ENCODE measurements at places on chromosomes 2 and 18.

GRCh38 chr2:112095681-112096080 is 40.6 kb downstream of the TMEM87B start:
- DNase-seq: no peak

- no peak for DNase-seq
Measured at GRCh38 chr2:16629770-16630169, 35.9 kb downstream of the CYRIA start.

GRCh38 chr2:85525029-85525428 is 13.9 kb upstream of the MAT2A start:
- no peak for DNase-seq

- no peak for DNase-seq
Measured at GRCh38 chr18:52541056-52541455, 201.1 kb downstream of the DCC start.

GRCh38 chr2:1219901-1220573 is 193.2 kb upstream of the TPO start:
- no peak for DNase-seq

- DNase-seq: no peak
Measured at GRCh38 chr18:8912348-8913326, 189.9 kb upstream of the NDUFV2 start.

DNA sequence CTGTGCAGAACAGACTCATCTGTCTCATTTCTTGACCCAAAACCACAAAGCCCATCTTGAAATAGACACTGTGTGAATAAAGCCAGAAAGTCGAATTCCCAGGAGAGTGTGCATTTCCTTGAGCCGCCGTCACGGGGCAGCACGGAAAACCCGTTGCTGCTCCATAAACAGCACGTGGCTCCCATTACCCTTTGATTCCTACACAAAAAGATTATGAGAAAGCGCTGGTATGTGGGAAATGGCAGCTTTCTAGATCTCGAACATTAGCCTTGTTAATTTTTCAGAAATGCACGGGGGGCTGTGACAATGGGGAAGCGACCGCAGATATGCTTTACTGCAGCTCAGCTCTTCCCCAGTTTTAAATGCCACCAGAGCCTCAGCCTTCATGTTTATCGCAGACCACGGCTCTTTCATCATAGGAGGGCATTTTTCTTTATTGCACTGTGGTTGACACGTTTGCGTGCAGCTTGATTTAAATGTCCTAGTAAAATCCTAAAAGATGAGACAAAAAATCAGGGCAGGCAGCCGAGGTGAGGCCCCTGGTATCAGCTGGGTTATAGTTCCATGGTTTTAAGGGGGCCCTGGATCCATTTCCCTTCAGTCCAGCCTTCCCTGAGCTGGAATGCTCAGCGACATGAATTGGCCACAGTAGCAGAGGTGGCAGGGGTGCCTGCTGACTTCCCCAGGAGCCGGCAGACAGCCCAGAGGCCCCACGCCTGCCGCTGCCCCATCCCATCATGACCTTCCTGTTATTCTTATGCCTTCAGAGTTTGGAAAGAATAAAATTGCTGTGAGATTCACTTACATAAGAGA is 249.3 kb downstream of the NDUFA10 start:
- no peak for DNase-seq

DNA sequence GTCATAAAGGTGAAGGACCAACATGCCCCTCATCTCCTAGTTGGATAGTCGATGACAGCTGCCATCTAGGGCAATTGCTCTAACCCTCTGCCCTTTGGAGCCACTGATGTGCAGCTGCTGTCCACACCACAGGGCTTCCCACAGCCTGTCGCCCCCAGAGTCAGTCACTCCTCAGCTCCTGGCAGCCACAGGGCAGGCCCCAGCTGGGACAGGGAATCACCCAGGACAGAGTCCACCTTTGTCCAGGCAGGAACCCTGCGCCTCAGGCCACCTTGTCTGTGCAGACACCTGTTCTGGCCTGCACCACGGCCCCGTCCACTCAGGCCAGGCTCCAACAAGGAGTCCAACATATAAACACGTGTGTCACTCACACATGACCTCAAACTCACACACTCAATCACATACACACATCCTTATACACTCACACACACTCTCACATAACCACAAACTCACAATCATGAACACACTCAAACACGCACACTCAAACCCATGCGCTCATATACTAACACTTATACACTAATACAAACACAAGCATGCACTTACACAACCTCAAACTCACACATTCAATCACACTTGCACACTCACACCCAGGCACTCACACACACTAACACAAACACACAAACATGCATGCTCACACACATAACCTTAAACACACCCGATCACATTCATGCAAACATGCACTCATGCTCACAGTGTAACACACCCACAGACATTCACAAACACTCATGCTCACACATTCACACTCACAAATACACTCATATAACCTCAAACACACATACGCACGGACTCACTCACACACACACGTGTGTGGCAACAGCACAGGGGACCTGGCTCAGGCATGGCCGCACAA is 29.7 kb downstream of the HDAC4 start:
- DNase-seq: no peak

DNA sequence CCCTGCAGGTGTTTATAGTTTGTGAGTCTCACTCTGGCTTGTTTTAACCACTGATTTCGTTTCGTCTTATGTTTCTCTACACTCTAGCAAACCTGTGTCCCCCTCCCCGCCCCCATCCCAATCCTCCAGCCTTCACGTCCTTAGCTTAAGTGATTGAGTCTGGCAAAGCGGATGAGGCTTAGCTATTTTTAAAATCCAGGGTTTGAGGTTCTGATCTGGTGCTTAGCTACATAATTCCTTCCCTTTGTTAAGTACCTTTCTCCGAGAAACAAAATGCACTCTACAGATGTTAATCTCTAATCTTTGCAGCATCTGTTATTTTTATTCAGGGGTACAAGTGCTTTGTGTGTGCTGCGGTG is 7.8 kb downstream of the AGAP1 start:
- no peak for DNase-seq

- no peak for DNase-seq
Measured at GRCh38 chr2:153105829-153106578, 372.6 kb downstream of the RPRM start.

GRCh38 chr2:136027112-136027511 is 41.7 kb upstream of the DARS1 start:
- DNase-seq: no peak

DNA sequence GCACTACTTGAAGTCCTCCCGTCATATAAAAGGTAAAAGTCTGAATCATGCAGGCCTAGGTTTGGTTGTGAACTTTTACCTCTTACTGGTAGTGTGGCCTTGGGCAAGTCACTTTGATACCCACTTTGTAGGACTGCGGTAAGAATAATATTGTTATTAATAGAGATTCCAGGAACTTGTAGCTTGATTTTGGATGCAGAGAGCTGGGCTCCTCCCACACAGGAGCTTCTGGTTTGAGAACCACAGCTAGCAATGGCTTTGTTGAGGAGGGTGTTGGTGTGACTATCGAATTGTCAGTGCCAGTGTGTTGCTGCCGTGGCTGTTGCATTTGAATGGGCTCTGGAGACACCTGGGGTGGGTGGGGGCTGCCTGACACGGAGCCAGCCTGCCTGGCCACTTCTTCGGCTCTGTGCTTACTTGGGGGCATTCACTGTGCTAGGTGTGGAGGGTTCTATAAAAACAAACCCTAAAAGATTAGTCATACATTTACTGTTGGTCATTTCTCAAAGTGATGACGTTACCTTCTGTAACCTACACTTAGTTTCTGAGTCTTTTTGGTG is 38.5 kb downstream of the ASAP2 start:
- DNase-seq: no peak

DNA sequence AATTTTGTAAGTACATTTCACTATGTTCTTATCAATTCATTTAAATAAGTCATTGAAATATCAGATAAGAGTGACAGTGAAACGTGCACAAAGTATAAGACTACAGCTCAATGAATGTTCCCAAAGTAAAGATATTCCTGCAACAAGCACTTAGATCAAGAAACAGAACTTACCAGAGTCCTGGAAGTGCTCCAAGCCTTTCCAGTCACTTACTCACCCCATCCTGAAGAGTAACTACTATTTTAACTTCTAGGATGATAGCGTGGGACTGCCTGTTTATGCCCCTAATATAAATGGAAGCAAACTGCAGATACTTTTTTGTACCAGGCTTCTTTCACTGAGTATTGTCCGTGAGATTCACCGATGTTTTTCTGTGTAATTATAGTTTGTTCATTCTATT is 768.9 kb downstream of the SLC4A3 start:
- DNase-seq: no peak

- no peak for DNase-seq
Measured at GRCh38 chr18:908758-909724, 4.4 kb downstream of the ADCYAP1 start.

DNA sequence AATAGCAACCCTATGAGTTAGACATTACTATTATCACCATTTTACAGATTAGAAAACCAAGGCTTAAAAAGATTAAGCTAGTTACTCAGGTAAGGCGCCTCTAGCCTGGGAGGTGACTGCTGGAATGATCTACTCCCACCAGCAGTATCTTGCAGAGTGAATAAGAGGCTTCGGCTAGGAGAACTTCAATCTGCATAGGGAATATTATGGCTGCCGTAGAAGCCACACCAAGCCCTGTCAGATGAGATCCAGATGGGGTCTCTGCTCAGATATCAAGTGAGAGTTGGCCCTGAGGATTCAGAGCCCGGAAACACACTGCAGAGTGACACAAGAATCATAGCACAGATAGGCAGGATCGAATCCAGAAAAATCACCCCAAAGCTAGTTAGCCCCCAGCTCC is 21.5 kb upstream of the PKDCC start:
- no peak for DNase-seq

- DNase-seq: no peak
Measured at GRCh38 chr2:48006094-48006493, 99.8 kb upstream of the FBXO11 start.

- DNase-seq: no peak
Measured at GRCh38 chr2:201926067-201926466, 107.6 kb upstream of the FZD7 start.

DNA sequence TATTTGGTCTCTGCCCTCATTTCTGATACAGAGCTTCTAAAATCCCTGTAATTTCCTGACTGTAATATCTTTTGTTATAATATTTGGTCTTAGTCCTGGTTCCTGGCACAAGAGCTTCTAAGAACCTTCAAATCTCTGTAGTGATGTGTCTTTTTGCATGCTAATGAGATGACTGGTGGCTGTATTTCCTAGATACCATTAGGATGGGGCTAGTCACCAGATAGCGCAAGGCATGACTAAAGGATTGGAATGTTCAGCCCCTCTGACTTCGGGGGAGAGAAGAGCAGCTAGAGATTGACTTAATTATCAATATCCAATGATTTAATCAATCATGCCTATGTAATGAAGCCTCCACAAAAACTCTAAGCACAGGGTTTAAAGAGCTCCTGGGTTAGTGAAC is 620.8 kb upstream of the ACVR2A start:
- no peak for DNase-seq

DNA sequence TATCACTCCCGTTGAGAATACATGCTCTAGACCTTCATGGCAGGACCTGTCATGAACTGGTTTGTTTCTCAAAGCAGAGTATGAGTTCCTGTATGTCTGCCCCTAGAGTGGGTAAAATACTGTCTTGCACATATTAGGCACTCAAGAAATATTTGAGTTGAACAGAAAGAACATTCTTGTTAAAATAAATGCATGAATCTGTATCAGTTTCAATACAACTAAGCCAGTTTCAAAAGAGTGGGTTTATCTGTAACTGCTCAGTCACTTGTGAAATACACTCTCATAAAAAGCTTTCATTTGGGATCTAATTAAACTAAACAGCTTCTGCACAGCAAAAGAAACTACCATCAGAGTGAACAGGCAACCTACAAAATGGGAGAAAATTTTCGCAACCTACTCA is 69.2 kb downstream of the RFTN2 start:
- DNase-seq: no peak

GRCh38 chr2:85710687-85711577 is 16.8 kb downstream of the GNLY start:
- no peak for DNase-seq

DNA sequence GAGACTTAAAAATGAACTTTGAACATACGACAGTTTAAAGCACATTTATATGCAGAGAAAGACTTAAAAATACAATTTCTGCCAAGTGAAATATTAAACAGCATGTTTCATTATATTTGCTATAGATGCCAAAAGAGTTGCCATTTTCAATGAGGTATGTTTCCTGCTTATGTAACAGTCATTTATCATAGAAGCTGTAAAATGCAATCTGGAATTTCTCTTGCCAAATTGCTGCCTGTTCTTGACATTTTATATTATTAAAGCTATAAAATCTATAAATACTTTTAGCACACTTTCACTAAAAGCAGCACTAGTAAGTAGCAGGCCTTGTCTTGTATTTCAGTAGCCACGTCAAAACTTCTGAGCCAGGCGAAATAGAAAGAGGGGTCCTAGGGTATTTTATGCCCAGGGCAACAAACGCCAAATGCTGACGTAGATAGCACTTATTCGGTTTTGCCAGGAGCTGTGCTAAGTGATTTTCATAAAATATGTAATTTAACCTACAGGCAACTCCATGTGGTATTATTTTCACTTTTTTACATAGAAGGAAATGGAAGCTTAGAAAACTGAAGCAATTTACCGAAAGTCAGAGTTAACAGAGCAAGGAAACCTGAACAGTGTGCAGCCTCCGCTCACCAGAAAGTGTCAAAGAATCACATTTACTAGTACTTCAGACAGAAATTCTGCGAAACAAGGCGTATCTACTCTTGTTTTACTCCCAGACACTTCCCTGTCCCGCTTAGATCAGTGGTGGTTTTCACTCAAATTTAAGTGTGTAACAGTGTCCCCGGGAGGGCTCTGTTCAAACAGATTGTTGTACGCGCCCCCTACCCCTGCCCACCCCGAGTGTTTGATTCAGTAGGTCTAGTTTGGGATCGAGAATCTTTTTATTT is 1.2 kb upstream of the CYP20A1 start:
- DNase-seq: no peak

- DNase-seq: no peak
Measured at GRCh38 chr2:25669520-25669919, 3.9 kb downstream of the DTNB start.

GRCh38 chr2:206647985-206648384 is 5.7 kb downstream of the FAM237A start:
- no peak for DNase-seq

- DNase-seq: no peak
Measured at GRCh38 chr2:20633794-20634506, 16.9 kb downstream of the HS1BP3 start.

GRCh38 chr18:11962597-11962996 is 18.7 kb upstream of the IMPA2 start:
- DNase-seq: no peak
